AG04449 (cell line): ENCODE measurements at places on chromosomes 3 and 15.
A peak's percentile ranks its signal among the peaks of the same experiment; 100 is the strongest.

DNA sequence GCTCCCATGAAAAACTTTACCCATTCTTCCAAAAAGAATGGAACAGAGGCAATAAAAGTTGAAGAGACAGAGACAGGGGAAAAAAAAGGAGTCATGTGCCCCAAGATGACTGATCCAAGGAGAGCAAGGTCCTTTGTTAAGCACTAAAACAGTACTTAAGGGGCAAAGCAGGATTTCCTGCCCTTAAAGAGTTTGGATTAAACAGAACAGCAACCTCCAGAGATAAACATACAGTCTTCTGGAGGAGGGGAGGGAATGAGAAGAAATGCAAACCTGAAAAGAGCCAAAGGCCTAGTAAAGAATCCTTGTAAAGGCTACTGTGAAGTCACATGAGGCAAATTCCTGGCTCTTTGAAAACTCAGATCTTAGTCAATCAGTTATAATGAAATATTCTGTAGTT is 38.2 kb downstream of the SHQ1 start:
- DNase-seq, result no peak

- DNase-seq, result no peak
Measured at GRCh38 chr15:29665444-29666003, 156.7 kb downstream of the TJP1 start.

- DNase-seq, result no peak
Measured at GRCh38 chr15:71705151-71705550, 105.2 kb upstream of the NR2E3 start.

DNA sequence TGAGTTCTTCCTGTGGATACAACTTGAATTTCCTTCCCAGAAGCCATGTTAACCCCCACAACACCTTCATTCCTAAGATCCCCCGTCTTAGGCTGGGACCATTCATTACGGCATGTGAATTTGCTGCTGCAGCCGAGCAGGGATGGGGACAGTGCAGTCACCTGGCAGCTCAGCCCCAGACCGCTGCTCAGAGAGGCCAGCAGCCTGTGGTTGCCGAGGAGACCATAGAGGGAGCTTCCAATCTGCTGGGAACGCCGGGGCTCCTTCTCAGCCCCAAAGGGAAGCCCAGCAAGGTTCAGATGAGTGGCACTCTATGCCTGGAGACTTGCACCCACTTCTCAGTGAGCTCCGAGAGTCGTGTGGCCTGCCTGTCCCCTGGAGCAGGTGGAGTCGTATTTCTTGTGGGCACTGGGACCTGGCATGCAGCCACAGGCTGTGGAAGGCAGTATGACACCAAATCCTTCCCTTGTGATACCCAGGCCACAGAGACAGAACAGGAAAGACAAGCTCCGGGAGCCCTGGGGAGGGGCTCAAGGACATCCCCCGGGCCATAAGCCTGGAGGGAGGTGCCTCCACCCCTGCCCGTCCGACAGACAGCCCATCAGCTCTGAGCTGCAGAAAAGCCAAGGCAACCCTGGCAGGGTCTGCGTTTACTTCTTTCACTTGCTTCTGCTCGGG is 167.3 kb downstream of the FAM43A start:
- no peak for DNase-seq

DNA sequence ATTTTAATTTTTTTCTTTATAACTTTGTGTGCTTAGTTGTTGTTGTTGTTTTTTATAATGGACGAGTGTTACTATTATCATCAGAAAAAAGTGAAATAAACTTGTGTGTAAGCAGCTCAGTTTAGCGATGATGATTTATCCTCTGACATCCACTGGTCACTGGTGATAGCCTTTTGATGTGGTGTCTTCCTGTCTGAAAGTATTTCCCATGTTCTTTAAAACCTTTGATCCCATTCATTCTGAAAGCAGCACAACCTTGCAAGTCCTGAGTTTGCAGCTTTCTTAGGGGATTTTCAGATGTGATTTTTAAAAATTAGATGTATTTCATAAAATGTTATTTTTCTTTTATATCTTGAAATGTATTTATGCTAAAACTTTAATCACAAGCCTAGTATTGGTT is 85.9 kb upstream of the ZPLD1 start:
- no peak for DNase-seq

DNA sequence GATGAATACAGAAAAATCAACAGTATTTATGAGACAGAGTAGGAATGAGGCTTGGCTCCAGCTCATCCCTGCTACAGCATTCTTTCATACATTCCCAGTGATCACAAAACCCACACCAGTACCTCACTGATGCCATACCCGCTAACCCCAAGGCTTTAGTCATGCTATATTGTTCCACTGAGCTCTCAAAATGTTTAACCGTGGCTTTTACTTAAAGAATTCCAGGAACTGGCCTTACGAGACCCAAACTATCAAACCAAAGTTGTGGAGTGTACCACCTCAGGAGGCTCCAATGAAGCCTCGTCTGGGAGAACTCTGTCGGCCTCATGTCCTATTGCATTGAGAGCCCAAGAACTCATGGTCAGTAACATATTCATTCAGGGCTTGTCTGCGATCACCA is 278.9 kb downstream of the ULK4 start:
- DNase-seq, result peak; percentile 90

DNA sequence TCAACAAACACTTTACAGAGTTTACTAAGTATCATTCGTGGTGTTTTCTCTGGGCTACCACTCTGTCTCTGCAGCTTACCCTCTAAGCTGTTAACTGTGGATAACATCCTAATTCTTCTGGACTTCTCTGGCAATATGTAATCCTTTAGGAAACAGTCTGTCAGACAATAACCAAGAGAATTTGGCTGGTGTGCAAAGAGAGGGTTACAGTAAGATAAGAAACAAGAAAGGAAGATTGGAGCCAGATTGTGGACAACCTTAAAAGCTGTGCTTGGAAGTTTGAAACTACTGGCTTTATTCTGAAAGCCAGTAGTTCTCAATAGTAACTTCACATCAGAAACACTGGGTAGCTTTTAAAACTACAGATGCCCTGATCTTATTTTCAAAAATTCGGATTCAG is 778 bp downstream of the ARL6 start:
- DNase-seq, result no peak

- DNase-seq, result no peak
Measured at GRCh38 chr3:185935465-185936272, 2.1 kb downstream of the TRA2B start.

DNA sequence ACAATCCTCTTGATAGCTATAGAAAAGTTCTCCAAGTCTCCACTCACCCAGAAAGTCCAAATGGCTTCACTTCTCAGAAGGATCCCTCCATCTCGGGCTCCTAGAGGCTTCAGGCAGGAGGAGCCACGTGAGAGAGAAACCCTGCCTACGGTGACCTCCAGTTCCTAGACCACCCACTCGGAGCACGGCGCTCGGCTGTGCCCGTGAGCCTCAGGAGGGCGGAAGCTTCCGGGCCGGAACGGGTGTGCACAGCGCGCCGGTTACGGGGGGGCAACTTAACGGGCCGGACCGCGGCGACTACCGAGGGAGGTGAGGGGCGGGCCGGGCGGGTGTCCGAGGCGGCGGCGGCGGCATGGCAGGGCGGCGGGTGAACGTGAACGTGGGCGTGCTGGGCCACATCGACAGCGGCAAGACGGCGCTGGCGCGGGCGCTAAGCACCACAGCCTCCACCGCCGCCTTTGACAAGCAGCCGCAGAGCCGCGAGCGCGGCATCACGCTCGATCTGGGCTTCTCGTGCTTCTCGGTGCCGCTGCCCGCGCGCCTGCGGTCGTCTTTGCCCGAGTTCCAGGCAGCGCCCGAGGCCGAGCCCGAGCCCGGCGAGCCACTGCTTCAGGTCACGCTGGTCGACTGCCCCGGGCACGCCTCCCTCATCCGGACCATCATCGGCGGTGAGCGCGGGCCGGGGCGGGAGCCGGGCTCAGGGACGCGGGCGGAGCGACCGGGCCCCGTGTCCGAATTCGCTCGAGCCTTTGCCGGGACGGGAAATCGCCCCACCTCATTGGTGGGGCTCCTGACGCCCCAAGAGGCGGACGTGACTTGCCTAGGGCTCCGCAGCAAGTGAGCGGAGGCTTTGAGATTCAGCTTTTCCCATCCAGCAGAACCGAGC is at the start of gene EEFSEC:
Gene EEFSEC (plus strand): TSS at position 326 of the 886 bp plus-strand sequence. CDS start 27 bp downstream, at position 353.
- no peak for DNase-seq

GRCh38 chr3:13598926-13599886 is 50.3 kb downstream of the FBLN2 start:
- no peak for DNase-seq

GRCh38 chr3:74282202-74282601 is 332.3 kb downstream of the CNTN3 start:
- no peak for DNase-seq

GRCh38 chr3:196611761-196612483 is 27.6 kb upstream of the NRROS start:
- DNase-seq, result no peak

- DNase-seq, result no peak
Measured at GRCh38 chr3:160747422-160747821, 8.6 kb upstream of the PPM1L start.

- DNase-seq, result no peak
Measured at GRCh38 chr3:15345608-15346137, 13.3 kb upstream of the SH3BP5 start.

GRCh38 chr3:70182166-70182565 is 130.3 kb downstream of the MDFIC2 start:
- no peak for DNase-seq

DNA sequence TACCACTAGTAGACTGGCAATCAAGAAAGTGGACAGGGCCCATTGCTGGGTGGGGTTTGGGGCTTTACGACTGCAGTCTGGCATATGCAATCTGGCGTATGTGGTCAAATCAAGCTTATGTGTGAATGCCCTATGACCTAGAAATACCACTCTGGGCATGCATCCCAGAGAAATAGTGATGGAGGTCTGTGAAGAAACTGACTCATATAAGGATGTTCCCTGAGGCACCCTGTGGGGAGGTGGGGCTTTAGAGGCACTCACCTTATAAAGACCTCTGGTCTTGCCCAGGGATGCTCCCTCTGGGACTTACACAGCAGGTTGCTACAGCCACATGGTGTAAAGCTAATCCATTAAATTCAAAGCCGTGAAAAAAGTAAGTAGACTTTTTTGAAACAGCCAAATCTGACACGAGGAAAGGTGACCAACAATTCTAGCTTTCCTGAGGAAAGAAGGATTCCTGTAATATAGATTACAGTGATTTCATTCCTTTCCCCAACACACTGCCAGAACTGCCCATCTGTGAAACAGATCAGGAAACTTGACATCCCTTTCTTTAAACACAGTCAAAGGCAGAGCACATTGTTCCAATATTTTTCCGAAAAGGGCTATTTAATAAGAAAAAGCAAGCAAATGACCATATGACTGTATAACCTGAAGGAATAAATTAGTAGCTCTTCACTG is 13.6 kb downstream of the RARRES1 start:
- DNase-seq, result peak; percentile 91

DNA sequence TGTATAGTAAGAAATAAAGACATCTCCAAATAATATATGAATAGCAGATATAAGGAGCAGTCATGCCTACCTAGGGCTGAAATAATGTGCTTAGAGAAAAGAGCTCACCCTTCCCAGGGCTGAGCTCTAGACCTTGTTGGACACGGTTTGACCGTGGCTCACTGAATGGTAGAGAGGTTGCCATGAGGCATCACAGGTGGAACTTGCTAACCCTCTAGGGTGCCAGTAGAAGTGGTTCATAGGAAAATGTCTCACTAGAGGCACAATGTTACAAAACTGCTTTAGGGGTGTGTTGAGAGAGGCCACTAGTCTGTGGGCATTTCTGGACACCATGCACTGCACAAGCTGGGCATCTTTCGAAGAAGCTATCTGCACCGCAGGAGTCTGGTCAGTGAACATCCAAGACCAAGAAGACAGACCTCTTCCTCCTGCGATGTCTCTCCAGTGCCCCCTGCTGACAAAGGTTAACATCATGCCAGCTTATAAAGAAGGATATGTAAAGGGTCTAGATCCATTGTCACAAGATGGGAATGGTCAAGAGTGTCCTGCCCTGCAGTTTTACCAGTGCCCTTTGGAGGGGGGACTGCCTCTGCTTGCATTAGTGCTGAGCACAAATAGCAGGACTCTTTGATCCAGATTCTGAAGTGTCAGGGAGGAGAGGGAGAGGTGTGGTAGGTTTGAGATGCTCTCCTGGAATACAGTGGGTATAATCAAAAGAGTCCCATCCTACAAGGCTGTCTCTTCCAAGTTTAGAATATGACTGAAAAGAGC is 266.8 kb downstream of the ZNF385D start:
- peak; percentile 34 for DNase-seq

DNA sequence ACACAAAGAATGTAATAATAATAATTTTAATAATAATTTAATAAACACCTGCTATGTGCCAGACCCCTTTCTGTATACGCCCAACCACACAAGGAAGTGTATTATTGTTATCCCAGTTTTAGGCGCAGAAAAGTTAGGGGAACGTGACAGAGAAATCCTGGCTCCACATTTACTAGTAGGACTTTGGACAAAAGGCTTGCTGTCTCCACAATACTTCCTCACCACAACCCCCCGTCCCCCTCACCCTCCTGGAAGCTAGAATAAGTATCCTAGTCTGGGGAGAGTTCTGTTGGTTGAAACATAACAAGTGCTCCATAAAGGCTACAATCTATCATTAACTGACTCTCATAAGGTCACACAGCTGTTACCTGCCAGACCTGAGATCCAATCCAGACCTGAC is 488 bp upstream of the IL17RD start:
- DNase-seq, result no peak

DNA sequence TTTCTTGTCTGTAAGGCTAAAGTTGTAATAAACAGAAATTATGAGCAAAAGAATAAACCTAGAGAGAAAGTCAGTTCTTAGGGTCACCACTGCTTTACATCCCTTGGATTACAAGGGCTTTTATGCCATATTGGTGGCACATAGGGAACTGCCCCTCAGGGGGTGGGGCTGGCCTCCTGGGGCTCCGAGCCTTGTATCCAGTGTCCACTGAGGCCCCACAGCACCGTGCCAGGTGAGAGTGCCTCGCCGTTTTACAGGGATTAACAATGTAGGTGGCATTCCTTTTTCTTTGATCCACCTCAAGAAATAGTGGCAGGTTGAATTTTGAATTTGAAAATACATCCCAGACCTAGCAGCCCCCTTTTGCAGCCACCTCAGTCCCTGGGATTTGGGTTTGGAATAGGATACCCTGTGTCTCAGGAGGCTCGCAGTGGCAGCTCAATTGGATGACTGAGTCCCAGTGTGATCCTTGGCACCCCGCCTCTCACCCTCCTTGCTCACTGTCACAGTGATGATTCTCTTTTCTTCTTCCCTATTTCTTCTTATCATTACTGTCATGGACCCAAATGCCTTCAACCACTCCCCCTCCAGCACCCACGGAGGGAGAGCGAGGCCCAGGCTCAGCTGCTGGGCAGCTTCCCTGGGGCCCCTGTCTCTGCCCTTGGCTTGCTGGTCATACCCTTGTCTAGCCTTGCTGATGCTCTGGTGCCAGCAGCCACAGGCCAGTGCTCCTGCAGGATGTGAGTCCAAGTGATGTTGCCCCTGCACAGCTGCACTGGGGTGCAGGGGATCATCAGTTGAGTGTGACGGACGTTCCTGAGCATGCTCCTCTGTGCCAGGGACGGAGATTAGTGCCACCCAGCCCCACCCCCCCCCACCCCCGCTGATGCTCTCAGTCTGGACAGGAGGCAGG is 137.9 kb downstream of the DNAJB8 start:
- no peak for DNase-seq

DNA sequence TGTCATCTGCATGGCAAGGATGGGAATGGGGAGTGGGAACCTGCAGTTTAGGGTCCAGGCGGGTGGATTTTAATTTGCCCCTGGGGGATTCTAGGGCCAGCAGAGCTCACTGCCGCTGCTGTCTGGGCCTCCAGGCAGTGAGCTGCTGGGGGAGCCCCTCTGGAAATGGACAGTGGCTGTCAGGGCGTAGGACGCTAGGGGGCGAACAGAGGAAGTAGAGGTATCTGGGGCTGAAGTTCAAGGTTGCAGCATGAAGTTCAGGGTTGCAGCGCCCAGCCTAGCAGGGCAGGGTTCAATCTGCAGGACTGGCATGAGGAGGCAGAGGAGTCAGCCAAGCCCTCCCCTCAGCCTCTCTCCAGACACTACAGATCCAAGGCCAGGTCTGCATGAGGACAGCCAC is 49.5 kb downstream of the APBA2 start:
- DNase-seq, result no peak
